ENCODE measurements at places on chromosomes 13 and 19.

- peak; percentile 96 for DNase-seq
Measured at GRCh38 chr13:106109391-106109791, 426.1 kb downstream of the EFNB2 start.

- DNase-seq: peak; percentile 52
Measured at GRCh38 chr19:54390942-54391577, 24.2 kb upstream of the TTYH1 start.

GRCh38 chr19:35336166-35336955, 7.4 kb downstream of the CD22 start:
- DNase-seq: no peak

GRCh38 chr19:34838248-34838647, 65.2 kb upstream of the ZNF599 start:
- DNase-seq: no peak

DNA sequence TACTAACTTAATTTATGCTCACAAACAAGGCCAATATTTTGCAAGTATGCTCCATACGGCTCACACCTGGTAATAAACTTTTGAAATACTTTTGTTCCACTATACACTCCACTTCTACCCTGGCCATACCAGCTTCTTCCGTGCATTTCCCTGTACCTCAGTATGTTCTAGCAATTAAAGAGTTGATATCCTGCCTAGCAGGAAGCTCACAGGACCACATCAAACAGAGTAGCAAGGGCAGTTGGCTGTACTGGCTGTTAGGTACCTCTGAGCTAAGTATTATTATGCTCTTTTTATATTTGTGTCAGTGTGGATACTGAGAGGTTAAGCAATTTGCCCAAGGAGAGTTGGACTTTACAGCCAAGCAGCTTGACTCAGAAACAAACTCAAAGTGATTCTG, 257.7 kb downstream of the SLITRK6 start:
- DNase-seq: no peak

Data from fibroblast of skin of back (primary cell).